ENCODE measurements at places on chromosomes 16 and 17. TPM values are rescaled to one million over a fixed set of nuclear protein-coding genes. Genes with fewer than 3 reads are reported as not detected.

TLCD3B gene
- total RNA-seq = 1.8 TPM

CKLF gene
- 146 TPM for total RNA-seq

KRT17 gene
- not detected for total RNA-seq

MYH13 gene
- total RNA-seq = not detected

DNA sequence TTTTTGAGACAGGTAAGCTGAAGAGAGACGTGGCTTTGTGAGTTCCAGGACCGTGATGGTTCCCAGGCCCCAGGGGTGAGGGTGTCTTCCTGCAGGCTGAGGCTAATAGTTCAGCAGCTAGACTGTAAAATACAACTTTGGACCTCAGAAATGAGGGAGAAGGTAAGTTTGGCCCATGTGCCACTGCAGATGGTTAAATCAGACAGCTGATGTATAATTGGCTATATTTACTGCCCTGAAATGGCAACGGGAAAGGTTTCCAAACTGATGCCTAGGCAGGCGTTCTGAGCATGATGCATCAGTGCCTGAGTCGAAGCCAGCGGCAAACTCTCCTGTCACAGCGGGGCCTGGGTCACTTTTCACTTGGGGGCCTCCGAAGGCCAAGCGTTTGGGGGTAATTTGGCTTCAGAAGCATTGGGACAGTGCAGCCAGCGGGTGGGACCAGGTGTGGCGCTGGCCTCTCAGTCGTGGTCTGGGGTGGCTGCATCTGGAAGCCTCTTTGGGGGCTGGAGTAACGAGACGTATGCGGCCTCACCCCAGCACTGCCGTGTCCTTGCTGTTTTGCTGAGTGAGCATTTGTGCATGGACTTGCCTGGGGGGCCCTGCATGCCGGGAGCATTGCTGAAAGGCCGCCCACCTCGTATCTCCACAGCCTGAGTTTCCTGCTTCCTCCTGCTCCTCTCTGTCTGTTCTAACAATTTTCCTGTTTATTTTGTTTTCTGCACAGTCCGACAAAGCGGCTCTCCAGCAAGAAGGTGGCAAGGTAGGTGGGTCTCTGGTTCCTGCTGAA lies 31.2 kb upstream of the CAPN15 start:
- no peaks in the 10 kb centered on the region for H3K4me1 ChIP-seq
- H3K27ac ChIP-seq = no peak overlapping the region
- peaks cover 2% of the 10 kb centered on the region for H3K36me3 ChIP-seq
- H3K4me3 ChIP-seq = no peak overlapping the region
- DNase-seq = no peak
- no peaks in the 10 kb centered on the region for H3K27me3 ChIP-seq

DNA sequence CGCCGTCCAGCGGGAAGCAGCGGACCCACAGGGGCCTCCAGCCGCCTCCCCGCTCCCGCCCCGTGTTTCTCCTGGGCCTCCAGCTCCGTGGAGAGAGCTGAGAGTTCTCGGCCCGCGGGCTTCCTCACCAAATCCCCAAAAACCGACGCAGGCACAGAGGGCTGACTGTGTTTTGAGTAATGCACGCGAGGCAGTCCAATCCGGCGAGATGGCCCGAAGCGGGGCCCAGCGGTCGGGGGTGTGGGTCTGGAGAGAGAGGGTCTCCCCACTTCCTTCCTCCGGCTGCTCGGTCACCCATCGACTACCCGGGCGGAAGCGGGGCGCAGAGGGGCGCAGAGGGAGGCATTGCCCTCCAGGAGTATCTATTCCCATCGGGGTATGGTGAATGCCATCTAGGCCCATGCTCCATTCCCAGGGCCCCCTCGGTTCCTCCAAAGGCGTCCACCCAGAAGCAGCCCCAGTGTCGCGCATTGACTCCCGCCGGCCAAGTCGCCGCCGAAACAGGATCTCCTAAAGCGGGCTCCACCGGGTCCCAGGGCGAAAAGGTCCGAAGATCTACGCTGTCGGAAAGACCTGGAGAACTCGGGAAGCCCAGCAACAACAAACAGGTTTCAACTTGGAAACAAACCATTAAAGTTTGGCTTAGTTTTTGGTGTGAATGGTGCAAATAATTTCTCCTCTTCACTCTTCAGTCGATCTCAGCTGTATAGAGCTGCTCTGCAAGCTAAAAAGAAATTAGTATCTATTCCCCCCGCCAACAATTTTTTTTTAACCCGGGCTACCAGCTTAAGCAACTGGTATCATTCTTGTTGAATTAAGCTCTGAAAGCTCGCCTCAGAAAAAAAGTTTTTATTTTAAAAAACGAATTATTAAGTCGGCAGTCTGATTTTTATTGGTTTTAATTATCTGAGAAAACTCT lies 19.2 kb upstream of the HOXB13 start:
- no peak for DNase-seq
- H3K4me3 ChIP-seq = no peak overlapping the region
- H3K27ac ChIP-seq = no peak overlapping the region

GRCh38 chr16:88784074-88784855 lies 755 bp downstream of the PIEZO1 start:
- peak overlapping the region; percentile 81 for H3K27ac ChIP-seq
- no peaks in the 10 kb centered on the region for H3K27me3 ChIP-seq
- peaks cover 38% of the 10 kb centered on the region for H3K4me1 ChIP-seq
- peak overlapping the region; percentile 81 for H3K4me3 ChIP-seq

GRCh38 chr16:30621765-30622164 lies 11.6 kb upstream of the ZNF689 start:
- no peaks in the 10 kb centered on the region for H3K36me3 ChIP-seq
- peaks cover 3% of the 10 kb centered on the region for H3K4me1 ChIP-seq
- peaks cover 27% of the 10 kb centered on the region for H3K27me3 ChIP-seq
- no peak overlapping the region for H3K27ac ChIP-seq
- DNase-seq = no peak

GRCh38 chr16:50613964-50614474 lies 65.8 kb downstream of the NKD1 start:
- peaks cover 11% of the 10 kb centered on the region for H3K4me1 ChIP-seq
- no peak for DNase-seq
- no peaks in the 10 kb centered on the region for H3K27me3 ChIP-seq
- H3K36me3 ChIP-seq = no peaks in the 10 kb centered on the region

DNA sequence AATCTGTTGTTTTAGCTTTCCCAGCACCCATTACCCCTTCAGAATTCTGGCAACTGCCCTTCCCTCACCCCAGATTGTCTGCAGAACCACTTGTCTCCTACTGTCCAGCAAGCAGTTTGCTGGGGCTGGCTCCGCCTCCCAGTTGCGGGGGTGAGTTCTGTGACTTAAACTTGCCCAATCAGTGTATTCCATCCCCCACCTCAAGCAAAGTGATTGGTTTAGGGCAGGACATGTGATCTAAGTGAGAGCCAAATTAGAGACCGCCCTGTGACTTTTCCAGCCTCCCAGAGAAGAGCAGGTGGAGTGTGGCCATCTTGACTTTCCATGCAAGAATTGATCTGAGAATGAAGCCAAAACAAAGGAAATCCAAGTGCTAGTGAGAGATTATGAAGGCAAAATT lies 22.7 kb upstream of the SRCIN1 start:
- no peak overlapping the region for H3K4me3 ChIP-seq
- H3K4me1 ChIP-seq = peaks cover 3% of the 10 kb centered on the region
- peaks cover 15% of the 10 kb centered on the region for H3K27me3 ChIP-seq
- no peak for DNase-seq

- H3K4me1 ChIP-seq = peaks cover 69% of the 10 kb centered on the region
- H3K36me3 ChIP-seq = peaks cover 35% of the 10 kb centered on the region
Measured at GRCh38 chr17:47733047-47733673, at the start of gene TBX21. TBX21 (plus strand) TSS chr17:47733236; CDS start chr17:47733455, 219 bp downstream.

DNA sequence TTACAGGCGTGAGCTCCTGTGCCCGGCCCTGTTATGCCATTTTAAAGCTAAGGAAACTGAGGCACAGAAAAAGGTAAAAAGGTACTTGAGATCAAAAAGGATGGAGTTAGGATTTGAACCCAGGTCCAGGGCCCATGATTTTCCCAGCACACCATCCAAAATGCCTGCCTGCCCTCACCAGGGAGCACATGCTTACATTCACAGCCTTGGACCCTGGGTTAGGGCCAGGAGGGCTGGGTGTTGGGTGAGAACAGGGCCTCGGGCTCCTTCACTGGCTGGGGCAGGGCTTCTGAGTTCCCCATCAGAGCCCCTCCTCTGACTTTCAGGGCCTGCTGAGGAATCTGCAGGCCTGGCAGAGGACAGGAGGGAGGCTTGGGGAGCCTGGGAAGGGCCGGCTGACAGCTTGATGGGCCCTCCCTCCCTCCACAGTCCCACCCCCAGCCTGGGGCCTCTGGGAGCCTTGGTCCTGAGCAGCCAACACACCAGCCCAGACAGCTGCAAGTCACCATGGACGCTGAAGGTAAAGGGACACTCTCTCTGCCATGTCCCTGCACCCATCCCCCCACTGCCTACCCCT lies at the start of gene QPRT:
QPRT (plus strand) TSS at position 490 of the 577 bp plus-strand sequence; CDS start at position 508, 18 bp downstream.
- no peaks in the 10 kb centered on the region for H3K27me3 ChIP-seq
- H3K36me3 ChIP-seq = no peaks in the 10 kb centered on the region
- no peak for DNase-seq
- peak within 1 kb of the TSS; percentile 80 for H3K4me3 ChIP-seq
- peak within 1 kb of the TSS; percentile 86 for H3K27ac ChIP-seq
- peaks cover 23% of the 10 kb centered on the region for H3K4me1 ChIP-seq

- H3K27me3 ChIP-seq = peaks cover 10% of the 10 kb centered on the region
- no peak overlapping the region for H3K4me3 ChIP-seq
- peaks cover 2% of the 10 kb centered on the region for H3K4me1 ChIP-seq
- no peaks in the 10 kb centered on the region for H3K36me3 ChIP-seq
- DNase-seq = no peak
- no peak overlapping the region for H3K27ac ChIP-seq
Measured at GRCh38 chr16:77961814-77962213, 60.5 kb upstream of the CLEC3A start.

DNA sequence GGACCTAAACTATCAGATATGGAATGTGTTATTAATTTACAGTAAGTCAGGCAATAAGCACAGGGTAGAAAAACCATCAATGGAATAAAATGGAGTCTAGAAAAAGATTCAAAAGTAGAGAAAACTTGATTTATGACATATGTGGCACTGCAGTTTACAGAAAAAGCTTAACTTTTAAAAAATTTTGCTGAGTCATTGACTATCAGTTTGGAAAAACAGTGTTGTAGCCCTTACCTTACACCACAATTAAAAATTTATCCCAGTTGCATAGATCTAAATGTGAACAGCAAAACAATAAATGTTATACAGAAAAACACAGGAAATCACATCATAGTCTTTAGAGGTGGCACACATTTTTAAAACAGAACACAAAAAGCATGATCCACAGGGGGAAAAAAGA lies 108.5 kb downstream of the USP22 start:
- H3K36me3 ChIP-seq = no peaks in the 10 kb centered on the region
- no peak overlapping the region for H3K27ac ChIP-seq
- DNase-seq = no peak
- peaks cover 24% of the 10 kb centered on the region for H3K27me3 ChIP-seq
- H3K4me3 ChIP-seq = no peak overlapping the region
